ENCODE measurements at places on chromosomes 6 and 20.

GRCh38 chr20:35171753-35172433 is at the start of gene PROCR:
Gene PROCR (plus strand): TSS chr20:35172072. CDS start chr20:35172155, 83 bp downstream.
- no peak for DNase-seq

GRCh38 chr6:108004861-108005260 is 46.9 kb upstream of the SEC63 start:
- no peak for DNase-seq

DNA sequence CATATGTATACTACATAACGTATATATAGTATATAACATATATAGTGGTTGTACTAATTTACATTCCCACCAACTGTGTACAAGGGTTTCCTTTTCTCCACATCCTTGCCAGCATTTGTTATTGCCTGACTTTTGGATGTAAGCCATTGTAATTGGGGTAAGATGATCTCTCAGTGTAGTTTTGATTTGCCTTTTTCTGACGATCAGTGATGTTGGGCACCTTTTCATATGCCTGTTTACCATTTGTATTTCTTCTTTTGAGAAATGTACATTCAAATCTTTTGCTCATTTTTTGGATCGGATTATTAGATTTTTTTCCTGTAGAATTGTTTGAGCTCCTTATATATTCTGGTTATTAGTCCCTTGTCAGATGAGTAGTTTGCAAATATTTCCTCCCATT is 11.4 kb downstream of the SYNJ2 start:
- DNase-seq, result no peak

- no peak for DNase-seq
Measured at GRCh38 chr20:35978041-35978513, 9.7 kb downstream of the CNBD2 start.

GRCh38 chr6:162090734-162091133 is 636.8 kb downstream of the PRKN start:
- DNase-seq, result no peak

DNA sequence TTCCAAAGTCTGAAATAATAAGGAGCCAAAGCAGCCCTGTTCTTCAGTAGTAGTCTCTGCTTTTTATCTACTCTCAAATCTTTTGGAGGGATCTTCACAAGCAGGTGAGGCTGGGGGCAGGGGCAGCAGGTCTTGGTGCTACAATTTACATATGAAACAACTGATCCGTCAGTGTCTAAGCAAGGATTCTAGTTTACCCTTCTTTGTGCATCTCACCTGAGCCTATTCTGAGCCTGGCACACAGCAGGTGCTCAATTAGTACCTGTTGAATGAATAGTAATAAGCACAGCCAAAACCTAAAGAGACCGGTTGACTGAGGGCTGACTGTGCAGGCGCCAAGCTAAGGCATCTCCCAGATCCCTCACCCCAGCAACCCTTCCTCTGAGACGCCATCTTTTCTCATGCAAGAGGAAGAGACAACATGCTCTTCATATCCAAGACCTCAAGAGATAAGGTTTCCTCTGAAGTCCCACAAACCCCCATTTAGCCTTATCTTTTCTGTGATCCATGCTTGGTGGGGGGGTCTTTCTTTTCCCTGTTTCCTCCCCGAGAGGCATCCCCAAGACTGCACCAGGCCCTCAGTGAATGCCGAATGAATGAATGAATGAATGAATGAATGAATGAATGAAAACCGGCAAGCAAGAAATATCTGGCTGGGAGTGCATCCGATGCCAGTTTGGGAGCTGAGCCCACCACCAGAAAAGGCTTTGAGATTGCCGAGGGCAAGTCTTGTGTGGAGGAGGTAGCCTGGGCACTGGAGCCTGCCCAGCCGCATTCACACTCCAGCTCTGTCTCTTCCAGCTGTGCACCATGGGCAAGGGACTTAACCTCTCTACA is 2.9 kb upstream of the BMP7 start:
- DNase-seq, result no peak

DNA sequence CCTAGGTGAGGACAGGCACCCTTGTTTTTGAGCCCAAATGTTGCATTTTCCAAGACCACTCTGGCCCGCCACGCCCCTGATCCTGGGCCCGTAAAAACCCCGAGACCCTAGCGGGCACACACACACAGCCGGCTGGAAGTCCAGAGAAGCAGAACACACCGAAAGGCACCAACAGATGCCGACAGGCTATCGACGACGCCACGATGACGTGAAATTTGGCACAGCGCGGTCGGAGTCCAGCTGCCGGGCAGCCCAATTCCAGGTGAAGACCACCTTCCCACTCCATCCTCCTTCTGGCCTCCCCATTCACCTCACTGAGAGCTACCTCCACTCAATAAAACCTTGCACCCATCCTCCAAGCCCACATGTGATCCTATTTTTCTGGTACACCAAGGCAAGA is 34.0 kb upstream of the PNPLA1 start:
- DNase-seq, result no peak

DNA sequence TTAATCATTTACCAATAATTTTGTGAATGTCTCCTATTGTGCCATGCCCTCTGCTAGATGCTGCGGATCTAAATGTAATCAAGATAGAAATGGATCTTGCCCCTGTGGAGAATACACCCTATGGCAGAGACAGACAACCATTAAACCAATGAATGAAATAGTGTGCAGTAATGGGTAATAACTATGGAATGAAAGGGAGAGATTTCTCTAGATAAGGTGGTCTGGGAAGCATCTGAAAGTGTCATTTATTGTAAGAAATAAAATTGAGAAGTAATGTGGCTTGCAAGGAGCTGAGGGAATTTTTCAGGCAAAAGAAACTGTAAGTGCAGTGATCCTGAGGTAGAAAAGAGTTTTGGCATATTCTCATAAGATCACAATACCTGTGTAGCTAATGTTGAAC is 430.0 kb downstream of the LMBRD1 start:
- no peak for DNase-seq

DNA sequence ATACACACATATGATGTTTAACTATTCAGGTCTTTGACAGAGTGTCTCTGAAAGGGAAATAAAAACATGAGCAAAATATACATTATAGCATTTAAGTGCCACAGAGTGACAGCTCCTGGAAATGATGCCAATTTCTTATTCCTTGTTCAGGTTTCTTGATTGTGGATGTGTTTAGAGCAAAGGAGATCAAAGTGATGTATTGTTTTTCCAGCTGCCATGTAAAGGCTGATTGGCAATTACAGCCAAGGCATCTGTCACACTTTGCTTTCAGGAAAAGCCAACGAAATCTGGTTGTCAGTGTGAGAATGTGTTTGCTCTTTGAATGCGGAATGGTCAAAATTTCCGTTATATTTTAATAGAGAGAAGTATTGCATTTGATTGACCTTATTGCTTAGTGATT is 347.8 kb upstream of the FLRT3 start:
- DNase-seq, result no peak

DNA sequence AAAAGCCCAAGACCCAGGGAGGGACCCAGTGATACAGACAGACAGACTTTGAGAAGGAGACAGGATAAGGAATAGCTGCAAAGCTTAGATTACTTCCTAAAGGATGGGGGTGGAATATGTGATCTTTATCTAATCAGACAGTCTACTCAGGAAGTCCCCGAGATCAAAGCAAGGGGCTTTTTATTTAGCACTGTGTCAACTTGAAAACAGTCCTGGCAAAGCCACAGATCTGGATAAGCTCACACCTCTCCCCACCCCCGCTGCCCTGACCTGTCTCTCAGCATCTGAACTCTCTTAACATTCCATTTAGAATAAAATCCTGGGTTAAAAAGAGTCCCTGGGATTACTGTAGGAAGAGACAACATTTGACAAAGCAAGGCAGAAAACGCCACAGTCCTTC is 101.5 kb downstream of the ISM1 start:
- DNase-seq, result no peak

GRCh38 chr20:51401496-51401895 is 141.0 kb downstream of the NFATC2 start:
- no peak for DNase-seq

DNA sequence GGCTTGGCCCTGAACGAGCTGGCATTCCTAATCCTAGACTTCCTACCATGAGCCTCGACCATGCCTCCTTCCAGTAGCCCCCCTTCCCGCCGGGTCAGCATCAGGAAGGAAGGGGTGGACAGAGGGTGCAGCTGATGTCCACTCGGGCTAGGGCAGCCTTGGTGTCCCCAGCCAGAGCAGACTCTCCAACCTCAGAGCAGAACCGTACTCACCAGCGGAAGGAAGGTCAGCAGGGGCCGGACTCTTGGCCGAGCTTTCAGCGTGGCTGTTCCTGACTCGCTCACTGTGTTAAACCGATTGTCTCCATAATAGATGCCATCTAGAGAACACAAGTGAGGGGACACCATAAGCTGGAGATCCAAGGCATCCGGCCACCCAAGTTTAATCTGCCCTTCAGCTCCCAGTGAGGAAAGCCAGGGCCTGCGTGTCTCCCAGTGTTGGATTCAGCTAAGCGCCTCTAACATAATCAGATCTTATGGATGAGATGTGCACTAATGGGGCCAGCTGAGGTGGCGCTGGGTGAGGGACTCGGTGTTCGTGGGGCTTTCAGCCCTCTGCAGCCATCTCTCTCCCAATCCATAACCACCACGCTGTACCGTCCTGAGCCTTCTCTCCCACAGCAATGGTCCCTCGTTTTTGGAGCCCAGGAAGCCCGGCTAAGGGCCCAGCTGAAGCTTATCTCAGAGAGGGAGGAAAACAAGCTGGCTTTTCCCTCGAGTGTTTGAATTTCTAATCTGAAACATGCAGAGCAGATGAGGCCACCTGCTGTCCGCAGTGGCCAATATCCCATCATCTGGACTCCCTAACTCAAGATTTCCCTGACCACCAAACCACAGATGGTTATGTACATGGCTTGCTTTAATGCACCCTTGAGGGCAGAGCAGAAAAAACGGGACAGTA is 13.7 kb downstream of the C6orf132 start:
- DNase-seq, result no peak

DNA sequence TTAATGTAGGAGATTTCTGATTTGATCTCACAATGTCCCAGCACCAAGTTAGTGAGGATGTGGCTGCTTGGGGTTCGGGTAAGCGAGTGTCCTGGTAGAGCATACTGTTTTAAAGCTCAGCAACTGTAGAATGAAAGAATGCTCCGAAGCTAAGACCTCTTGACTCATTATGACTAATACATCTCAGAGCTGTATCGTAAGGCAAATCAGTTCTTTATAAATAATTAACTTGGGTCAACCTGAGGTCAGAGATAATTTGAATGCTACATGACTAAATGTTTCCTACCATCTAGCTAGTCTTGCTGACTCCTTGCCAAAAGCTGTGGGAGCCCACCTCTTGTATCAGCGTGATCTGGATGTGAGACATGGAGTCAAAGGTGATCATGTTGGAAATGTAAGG is 128.8 kb upstream of the PDE7B start:
- DNase-seq, result no peak

DNA sequence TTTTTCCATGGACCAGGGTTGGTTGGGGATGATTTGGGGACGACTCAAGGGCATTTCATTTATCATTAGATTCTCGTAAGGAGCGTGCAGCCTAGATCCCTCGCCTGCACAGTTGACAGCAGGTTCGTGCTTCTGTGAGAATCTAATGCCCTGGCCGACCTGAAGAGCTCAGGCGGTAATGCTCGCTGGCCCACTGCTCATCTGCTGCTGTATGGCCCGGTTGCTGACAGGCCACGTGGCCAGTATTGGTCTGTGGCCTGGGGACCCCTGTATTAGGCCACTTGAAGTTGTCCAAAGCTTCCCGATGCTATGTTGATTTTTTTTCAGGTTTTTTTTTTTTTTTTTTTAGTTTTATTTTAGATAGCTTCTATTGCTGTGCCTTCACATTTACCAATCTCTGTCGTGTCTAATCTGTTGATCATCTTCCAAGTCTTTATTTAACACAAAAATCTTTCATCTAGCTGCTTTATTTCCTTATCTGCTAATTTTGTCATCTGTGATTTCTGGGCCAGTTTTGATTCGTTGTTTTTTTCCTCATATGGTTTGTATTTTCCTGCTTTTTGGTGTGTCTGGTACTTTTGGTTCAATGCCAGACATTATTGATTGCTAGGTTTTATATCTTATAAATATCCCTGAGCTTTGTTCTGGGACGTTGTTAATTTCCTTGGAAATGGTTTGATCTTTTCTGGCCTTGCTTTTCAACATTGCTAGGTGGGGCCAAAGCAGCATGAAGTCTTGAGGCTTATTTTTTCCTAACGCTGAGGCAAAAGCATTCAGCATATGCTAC is 41.1 kb downstream of the DYNLT1 start:
- DNase-seq, result no peak

DNA sequence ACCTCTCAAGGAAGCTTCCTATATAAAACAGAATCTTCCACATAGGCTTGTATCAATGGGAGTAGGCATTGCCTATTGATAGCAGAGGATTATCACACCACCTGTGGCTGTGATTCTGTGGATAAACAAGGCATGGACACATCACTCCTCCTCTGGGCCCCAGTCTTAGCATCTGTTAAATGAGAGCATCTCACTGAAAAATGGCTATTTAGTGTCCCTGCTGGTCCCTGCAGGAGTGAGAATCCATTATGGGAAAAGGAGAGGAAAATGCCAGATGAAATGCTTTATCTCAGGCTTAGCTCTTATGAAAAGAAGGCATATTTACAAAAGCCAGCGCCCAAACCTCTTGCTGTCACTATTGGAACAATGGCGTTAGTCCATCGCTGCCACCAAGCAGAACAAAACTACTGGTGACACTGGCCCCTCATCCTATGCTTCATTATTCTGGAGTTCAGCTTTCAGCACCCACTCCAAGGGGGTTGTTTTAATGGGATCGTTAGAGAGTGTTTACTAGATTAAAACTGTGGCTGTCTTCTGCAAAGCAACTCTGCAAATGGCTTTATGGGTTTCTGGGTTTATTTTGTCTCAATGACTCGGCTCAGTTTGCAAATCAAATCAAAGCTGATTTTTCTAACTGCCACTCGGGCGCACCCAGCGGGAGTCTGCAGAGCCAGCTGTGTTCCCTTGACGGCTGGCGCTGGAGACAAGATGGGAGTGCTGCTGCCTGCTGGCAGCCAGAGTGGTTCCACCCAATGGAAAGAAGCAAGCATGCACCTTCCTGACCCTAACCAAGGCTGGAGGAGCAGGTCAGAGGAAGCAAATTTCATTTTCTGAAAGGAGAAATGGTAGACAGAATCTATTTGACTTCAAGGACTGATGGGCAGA is 658.8 kb upstream of the CHD6 start:
- no peak for DNase-seq

GRCh38 chr6:45786355-45786781 is 229.3 kb downstream of the CLIC5 start:
- no peak for DNase-seq

GRCh38 chr20:47642624-47643023 is 140.9 kb downstream of the NCOA3 start:
- no peak for DNase-seq

Data from effector CD8-positive, alpha-beta T cell (primary cell).